Sigmoid colon (tissue), 7 donors: ENCODE measurements at places on chromosomes 3 and 15. TPM values are rescaled to one million over a fixed set of nuclear protein-coding genes. Genes with fewer than 3 reads are reported as not detected.

- DNase-seq = no peak
These were observed 87.8 kb upstream of the MDFIC2 start for GRCh38 chr3:70400194-70400593.

GRCh38 chr3:106215047-106215446, 346.2 kb upstream of the CBLB start:
- no peak for DNase-seq

GRCh38 chr3:127214975-127215374, 22.0 kb downstream of the PRR23E start:
- DNase-seq = no peak

Gene TPRG1
- total RNA-seq = 0.27 TPM
